ENCODE measurements at places on chromosomes 1 and 21.

GRCh38 chr1:55555956-55556725 is 341.0 kb upstream of the USP24 start:
- DNase-seq, result no peak

GRCh38 chr1:1764876-1765470 is 13.3 kb downstream of the NADK start:
- no peak for DNase-seq

DNA sequence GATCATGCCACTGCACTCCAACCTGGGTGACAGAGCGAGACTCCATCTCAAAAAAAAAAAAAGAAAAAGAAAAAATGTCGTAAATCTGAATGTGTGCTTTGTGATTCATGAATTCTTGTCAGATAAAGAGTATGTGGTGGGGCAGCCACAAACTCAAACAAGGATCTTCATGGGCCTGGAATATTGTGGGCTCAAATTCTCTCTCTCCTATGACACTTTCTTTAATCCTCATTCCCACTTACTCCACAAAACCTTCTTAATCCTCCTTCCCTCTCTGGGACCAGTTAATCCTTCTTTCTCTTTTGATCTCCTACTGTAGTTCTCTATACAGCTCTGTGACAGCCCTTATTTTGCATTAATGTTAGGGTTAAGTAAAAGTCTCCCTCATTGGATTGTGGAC is 112.3 kb downstream of the AK5 start:
- DNase-seq, result no peak

GRCh38 chr1:213931836-213932235 is 55.9 kb upstream of the PROX1 start:
- DNase-seq, result peak; percentile 14

DNA sequence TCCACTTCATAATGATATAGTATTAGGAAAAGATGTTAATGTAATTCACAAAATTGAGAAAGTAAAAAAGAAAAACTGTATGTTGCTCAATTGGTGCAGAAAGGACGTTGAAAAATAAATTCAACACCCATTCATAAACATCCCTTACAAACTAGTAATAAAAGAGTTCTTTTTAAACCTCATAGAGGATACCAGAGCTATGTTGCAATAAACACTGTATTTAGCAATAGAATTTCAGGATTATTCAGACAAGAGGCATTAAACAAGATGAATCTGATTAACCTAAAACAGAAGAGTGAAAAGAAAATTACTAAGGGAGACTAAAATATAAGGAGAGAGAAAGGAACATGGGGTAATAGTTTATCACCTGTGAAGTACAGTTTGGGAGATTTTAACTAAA is 154.8 kb downstream of the NTPCR start:
- no peak for DNase-seq

- DNase-seq, result no peak
These were observed 48.3 kb upstream of the LHX8 start for GRCh38 chr1:75085931-75086330.

GRCh38 chr1:197782722-197783360 is 7.6 kb upstream of the DENND1B start:
- DNase-seq, result no peak

GRCh38 chr1:158255656-158256055 is 1.4 kb downstream of the CD1A start:
- DNase-seq, result no peak

DNA sequence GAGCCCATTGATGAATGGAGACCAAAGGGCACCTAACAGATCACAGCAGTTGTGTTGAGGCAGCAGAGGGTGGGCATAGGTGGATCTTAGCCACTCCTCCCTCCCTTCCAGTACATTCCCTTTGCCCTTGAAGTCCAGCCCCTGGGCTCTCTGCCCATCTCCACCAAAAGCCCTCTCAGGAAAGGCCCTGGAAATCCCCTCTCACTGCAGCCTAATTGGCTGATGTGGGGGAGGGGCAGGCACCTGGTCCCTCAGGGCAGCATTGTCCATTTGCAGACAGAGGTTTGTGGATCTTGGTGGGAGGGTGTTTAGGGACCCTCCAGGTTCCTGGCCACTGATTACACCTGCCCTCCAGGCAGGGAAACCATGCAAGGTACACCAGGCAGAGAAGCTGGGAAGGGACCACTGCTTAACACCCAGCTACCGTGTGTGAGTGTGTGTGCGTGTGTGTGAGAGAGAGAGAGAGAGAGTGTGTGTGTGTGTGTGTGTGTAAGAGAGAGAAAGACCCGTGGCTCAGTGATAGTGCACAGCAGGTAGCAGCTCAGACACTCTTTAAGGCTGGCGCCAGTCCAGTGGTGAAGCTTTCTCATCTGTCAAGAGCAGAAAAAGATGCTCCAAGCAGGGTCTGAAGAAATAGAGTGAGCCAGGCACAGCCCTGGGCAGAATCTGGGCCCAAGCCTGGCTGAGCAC is 71.1 kb downstream of the MATN1 start:
- DNase-seq, result peak; percentile 61

DNA sequence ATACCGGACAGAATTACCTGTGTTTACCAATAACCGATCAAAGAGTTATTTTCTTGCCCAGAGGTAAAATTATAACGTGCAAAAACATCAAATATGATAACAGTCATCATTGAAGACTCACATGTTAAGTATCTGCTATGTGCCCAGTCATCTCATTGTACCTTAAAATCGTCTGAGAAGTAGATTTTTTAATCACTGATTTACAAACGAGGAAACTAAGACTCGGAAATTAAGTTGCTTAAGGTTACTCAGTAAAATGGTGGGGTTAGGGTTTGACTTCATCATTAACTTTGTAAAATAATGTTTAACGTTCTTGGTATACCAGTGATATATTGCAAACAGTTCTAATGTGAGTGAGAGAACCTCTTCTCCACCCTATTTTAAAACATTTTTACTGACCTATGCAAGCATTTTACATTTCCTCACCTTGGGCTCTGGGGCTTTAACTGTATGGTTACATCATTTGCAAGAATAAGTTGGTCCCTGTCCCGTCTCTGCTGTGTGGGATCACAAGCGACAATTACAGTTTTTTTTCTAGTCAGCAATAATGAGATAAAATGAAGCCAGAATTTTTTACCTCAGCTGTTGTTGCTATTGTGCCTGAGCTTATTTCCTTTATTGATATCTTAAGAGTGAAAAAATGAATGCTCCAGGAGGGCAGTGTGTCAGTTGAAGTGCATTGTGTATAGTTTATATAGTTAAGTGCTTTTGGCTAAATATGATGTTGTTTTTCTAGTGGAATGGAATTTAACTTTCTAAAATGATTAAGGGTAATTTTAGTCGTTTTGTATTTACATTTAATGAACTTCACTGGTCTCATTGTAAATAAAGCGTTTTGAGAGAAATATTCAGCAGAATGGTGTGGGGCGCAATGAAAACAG is 2.7 kb downstream of the RPRD2 start:
- peak; percentile 19 for DNase-seq

GRCh38 chr1:27357281-27358037 is 9.3 kb downstream of the MAP3K6 start:
- DNase-seq, result peak; percentile 73

- no peak for DNase-seq
These were observed 13.2 kb downstream of the MYBPH start for GRCh38 chr1:203162403-203162802.

- no peak for DNase-seq
These were observed 3.1 kb upstream of the VWA1 start for GRCh38 chr1:1432274-1432950.

GRCh38 chr1:78274814-78275213 is 216.0 kb upstream of the PTGFR start:
- DNase-seq, result no peak

GRCh38 chr21:45998276-45998701 is 16.7 kb downstream of the COL6A1 start:
- DNase-seq, result no peak

- DNase-seq, result peak; percentile 66
These were observed 239.2 kb upstream of the RAB4A start for GRCh38 chr1:229031481-229032341.

DNA sequence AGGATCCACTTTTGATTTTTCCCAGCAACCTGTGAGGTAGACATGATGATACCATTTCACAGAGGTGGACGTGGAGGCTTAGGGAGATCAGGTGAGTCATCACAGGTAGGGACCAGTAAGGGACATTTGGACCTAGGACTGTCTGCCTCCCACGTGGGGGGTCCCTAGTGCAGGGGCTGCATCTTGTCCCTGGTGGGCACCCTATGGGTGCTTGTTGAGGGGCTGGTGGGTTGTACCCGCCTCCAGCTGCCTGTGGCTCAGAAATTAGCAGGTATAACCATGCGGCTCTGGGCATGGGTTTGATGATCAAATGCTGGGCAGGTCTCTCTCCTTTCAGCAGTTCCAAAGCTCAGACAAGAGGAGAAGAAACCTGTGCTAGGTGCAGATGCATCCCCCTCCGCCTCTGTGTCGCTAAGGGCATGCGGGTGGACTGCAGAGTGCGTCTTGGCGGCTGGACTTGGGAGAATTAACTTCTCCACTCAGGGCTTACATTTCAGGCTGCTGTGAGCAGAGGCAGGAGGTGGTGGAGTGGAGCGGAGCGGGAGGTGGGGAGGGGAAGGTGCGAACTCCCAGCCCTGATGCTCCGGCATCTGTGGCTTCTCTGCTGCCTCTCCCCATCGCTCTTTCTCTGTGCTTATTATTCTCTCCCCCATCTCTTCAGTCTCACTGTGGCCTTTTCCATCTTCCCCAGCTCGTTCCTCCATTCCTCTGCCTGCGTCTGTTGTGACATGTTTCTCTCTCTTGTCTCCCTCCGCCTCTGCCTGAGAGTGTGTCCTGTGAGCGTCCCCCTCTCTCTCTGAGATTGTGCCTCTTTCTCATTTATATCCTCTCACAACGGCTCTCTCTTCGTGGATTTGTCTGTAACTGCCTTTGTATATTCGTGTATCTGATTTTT is 146.8 kb downstream of the PTPRU start:
- no peak for DNase-seq

- no peak for DNase-seq
These were observed 43.3 kb downstream of the IARS2 start for GRCh38 chr1:220137019-220137786.

DNA sequence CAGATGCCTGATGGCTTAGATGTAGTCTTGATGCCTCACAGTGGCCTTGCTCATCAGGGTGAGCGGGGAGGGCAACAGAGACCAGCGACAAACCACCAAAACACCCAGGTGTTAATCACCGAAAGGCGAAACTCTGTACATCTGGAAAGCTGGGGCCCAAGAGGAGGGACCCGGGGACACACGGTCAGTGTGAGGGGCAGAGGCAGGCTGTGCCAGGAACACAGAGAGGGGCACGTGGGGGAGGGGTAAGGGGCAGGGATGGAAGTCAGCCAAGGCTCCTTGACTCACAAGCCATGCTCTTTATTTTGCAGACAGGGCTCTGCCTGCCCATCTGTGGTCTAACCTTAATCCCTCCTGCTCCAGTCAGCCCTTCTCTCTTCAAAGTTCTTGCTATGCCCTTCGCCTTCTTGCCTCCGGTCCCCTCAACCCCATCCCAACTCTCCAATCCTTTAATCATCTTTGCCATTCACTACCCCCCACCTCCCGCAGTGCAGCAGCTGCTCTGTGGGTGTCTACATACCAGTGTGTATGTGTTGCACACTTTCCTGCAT is 4.3 kb downstream of the MEF2D start:
- peak; percentile 34 for DNase-seq

DNA sequence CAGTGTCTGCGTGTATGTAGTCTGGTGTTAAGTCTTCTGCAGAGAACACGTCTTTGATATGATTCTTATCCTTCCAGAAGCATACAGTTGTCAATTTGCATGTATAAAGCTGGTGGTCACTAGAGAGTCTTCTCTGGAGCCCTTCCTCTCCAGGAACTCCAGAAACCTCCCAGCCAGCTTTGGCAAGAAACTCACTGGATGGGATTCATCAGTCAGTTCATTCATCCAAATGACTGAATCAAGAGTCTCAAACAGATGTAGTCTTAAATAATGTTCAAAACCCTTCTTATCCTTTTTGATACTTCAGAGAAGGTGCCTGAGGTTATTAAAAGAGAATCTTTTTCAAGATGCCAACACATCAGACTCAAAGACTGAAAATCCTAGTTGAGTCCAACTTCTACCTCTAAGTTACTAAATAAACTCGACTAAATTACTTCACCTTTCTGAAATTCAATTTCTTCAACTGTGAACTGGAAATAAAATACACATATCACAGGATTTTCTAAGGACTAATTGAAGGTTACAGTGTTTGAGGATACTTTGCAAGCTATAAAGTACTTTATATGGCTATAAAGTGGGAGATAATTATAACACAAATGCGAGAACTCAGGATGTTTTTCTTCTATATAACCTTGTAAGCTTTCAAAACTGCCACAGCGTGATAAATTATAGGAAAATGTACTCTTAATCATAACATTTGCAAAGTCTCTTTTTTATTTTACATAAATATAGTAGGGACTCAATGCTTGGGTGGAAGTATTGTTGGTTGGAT is 252.4 kb downstream of the FGGY start:
- peak; percentile 49 for DNase-seq

GRCh38 chr1:234554218-234554697 is 55.7 kb downstream of the IRF2BP2 start:
- peak; percentile 21 for DNase-seq

- no peak for DNase-seq
These were observed 64.3 kb upstream of the LRRC8B start for GRCh38 chr1:89460325-89460724.

DNA sequence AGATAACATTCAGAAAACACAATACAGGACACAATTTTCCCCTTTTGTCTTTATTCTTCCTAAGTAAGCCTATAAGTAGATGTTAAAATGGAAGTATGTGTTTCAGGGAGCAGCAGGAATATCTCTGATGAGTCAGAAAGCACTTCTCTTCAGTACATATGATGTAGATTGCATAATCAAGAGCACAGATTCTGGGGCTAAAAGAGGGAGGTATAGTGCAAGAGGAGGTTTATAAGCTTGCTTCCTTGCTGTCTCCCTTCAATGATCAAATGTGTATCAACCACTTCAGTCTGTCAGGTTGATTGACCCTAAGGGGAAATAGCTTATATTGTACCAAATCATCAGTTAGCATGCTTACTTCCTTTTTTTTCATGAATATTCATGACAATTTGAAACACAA is 822.8 kb downstream of the BRINP3 start:
- peak; percentile 36 for DNase-seq

GRCh38 chr1:150621497-150622302 is 7.7 kb downstream of the ENSA start:
- peak; percentile 50 for DNase-seq

GRCh38 chr1:58496042-58496441 is 50.5 kb downstream of the OMA1 start:
- no peak for DNase-seq

- DNase-seq, result no peak
These were observed 17.5 kb upstream of the PRDM2 start for GRCh38 chr1:13682444-13682843.

DNA sequence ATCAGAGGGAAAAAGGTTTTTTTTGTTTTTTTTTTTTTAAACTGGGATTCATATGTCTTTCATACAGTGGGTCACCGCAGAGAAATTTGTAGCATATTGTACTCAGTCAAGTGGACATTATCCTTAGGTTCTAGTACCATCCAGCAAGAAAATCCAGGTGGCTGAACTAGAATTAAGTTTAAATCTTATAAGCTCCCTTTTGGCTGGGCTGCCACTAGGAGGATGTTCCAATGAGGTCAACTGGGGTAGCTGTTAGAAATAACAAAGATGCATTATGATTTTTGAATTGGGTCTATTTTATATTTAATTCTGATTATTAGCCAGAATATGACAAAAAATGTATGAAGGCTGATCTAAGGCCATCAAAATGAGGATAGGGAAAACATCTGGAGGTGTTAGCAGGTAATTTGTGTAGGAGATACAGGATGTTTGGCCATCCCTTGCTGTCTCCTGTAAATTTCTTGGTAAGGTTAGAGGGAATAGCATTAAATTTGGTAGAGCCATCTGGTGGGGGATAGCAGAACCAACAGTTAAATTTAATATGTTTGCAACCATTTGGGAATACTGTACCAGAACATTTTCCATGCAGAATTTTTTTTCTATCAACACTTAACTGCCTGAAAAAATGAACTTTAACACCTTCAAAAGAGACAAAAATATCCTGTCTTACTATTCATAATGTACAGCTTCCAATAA is 568.5 kb upstream of the B3GALT2 start:
- peak; percentile 32 for DNase-seq
